HEK293T (cell line): ENCODE measurements at places on chromosomes 5 and 9.

DNA sequence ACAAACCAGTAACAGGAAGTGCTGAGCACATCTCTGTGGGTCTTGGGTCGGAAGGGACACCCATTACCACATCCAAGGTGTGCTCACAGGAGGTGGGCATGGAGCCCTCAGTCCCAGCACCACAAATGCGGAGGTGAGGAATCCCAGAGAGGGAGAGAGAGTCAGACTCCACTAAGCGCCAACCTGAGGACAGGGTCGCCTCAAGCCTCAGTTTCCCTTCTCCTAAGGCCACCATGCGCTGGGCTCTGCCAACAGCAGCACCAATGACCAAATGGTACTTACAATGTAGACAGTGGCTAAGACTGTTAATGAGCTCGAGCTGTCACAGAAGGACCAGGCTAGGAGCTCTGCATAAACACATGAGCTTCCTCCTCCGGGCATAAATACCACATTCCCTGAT is 43.1 kb downstream of the BICD2 start:
- no peak for DNase-seq

GRCh38 chr9:38032266-38033110 is 36.5 kb downstream of the SHB start:
- DNase-seq, result no peak

- no peak for DNase-seq
Observed at GRCh38 chr5:136396886-136397285, 31.5 kb upstream of the TRPC7 start.

GRCh38 chr9:4986296-4986695 is 1.2 kb downstream of the JAK2 start:
- no peak for DNase-seq

DNA sequence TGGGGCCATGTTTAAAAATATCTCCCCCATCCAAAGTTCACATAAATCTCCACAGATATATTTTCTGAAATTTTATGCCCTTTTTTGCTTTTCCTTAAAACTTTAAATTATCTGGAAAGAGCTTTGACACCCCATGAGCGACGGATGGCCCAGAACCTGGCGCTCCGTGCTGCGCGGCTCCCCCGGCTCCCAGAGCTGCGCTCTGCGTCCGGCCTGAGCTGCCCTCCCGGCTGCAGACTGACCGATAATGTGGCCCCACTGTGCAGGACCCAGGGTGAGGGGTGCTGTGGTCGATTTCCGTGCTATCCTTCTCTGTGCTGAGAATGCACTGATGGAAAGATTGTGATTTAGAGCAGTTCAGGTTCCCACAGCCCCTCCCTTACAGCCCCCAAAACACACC is 292.3 kb upstream of the IRX4 start:
- DNase-seq, result no peak

GRCh38 chr5:55030220-55030619 is 6.2 kb downstream of the GZMK start:
- DNase-seq, result no peak

- peak; percentile 84 for DNase-seq
Observed at GRCh38 chr5:149442563-149443182, 63.6 kb upstream of the IL17B start.

GRCh38 chr9:77935974-77936373 is 95.6 kb downstream of the GNAQ start:
- no peak for DNase-seq

GRCh38 chr9:33750307-33750838 is 45.0 kb upstream of the PRSS3 start:
- no peak for DNase-seq

GRCh38 chr5:108467563-108467962 is 85.7 kb upstream of the FBXL17 start:
- no peak for DNase-seq

DNA sequence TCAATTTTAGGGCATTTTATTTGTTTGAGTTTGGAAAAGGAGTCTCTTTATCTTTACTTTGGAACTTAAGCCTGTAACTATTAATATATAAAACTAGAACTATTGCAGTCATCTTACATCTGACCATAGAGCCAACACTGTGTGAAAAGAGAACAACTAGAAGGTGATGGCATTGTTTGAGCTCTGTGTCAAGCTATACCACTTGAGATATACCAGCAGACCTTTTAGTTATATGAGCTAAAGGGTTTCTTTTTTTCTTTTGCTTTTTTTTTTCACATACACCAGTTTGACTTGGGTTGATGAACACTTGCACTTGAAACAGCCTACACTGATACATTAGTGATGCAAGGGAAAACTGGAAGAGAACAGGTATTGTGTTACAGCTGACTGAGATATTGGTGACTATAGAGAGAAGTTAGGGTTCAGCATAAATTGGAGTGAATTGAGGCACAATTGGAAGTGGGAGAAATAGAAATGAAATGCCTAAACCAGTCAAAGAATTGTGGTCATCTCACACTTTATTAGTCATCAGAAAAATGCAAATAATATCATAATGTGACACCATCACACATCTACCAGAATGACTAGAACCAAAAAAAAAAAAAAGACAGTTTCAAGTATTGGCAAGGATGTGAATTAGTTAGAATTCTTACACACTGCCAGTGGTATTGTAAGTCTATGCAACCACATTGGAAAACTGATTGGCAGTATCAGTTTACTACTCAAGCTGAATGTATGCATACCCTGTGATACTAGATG is 60.9 kb downstream of the ADRB2 start:
- no peak for DNase-seq

DNA sequence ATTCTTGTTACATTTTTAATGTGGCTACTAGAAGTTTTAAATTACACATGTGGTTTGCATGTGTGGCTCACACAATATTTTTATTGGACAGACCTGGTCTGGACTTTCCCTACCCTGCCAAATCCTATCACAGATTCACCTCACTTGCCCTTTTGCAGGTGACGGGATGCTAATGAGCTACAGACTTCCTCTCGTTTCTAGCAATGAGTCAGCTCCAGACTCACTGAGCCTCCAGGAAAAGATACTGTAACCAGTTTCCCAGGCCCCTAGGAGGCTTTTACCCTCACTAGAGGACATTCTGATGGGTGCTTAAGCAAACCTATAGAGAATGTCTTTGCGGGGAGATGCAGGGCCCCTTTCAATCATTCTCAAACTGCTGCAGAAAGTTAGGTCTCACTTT is 135.4 kb downstream of the WDR41 start:
- no peak for DNase-seq

DNA sequence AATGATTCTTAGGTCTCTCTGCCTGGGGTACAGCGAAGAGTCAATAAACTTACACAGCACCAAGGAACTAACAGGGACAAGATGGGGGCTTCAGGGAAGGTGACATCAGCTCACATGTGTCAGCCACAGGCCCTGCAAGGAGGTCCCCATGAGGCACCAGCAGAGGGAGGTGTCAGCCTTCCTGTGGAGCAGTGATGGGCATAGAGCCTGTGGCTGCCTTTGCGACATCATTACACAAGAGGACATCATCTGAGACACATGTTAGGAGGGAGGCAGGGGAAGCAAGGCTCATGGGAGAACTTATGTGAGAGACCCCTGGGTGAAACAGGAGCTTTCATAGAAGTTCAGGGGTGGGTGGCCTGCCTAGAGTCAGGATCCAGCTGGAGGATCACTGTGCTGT is 389.6 kb downstream of the SEMA5A start:
- DNase-seq, result no peak

GRCh38 chr9:94904806-94905205 is 178.3 kb downstream of the AOPEP start:
- no peak for DNase-seq

GRCh38 chr5:150448952-150449516 is 505 bp downstream of the RPS14 start:
- no peak for DNase-seq

GRCh38 chr9:3285365-3286161 is 240.2 kb downstream of the RFX3 start:
- no peak for DNase-seq

GRCh38 chr5:126741361-126741760 is 35.6 kb upstream of the LMNB1 start:
- DNase-seq, result no peak

DNA sequence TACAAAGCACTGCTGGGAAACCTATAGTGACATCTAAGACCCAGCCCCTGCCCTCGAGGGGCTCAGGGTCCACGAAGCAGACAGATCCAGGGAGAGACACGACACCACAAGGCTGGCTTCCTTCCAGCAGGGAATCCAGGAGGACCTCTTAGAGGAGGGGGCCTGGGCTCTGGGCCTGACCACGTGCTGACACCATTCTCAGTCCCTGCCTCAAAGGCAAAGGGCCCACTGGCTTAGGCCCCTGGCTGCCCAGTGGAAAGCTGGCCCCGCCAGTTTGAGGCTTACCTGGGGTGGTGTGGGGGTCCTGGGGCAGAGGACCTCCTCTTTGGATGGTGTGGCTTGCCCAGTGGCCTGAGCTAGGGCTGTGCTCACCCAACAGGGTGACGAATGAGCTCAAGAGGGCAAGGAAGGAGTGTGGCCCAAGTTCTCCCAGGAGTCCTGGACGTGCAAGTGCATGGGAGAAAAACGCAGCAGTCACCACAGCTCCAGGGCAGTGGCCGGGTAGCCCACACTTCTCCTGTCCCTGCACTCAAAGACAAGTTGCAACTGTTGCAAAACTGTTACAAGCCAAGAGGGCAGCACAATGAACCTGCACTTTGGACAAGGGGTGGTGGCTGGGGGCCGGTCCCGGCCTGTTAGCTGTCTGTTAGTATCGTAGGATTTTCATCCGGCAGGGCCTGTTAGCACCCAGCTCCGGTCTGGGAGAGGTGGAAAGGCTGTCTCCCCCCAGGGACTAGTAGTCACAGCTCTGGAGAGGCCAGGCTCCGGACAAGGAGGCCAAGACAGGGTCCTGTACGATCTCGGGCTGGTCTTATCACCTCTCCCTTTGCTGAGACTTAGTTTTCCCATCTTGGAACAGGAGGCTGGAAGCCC is 1.5 kb upstream of the SARDH start:
- no peak for DNase-seq

- DNase-seq, result no peak
Observed at GRCh38 chr9:136311051-136312008, 7.4 kb upstream of the CCDC187 start.

DNA sequence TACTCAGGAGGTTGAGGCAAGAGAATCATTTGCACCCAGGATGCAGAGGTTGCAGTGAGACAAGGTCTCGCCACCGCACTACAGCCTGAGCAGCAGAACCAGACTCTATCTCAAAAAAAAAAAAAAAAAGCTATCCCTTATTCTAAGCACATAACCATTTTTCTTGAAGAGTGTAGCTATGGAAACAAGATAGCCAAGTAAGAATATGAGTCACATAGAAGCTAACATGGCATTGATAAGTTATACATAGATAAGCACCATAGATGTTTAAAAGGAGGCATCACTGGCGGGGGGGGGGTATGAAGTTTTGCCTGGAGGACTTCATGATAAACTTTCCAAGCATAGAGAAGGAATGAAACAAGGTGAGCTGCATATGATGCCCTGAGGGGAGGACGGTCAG is 26.0 kb downstream of the CHSY3 start:
- no peak for DNase-seq

GRCh38 chr5:135207866-135208265 is 173.8 kb upstream of the PITX1 start:
- no peak for DNase-seq

- DNase-seq, result no peak
Observed at GRCh38 chr5:139575313-139575646, 14.1 kb downstream of the UBE2D2 start.

GRCh38 chr5:151042453-151043093 is 22.2 kb downstream of the GPX3 start:
- no peak for DNase-seq

DNA sequence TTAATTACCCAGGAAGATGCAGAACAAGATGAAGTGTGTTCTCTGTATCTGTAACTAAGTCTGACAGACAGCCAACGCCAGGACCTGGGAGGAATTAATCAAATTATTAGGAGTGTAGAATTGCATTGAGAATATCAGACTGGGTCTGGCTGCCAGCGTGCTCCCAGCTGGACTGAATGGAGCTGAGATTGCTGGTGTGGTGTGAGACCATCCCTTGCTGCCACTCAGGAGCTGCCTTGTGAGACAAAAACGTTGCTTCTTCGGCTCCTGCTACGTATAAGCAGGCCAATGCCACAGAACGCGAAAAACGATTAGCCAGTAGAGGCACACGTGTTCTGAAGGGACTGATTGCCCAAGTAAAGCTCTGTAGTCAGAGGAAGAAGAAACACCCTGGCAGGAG is 66.8 kb downstream of the AMBP start:
- DNase-seq, result no peak

GRCh38 chr9:121445986-121446385 is 53.7 kb downstream of the GGTA1 start:
- DNase-seq, result no peak

DNA sequence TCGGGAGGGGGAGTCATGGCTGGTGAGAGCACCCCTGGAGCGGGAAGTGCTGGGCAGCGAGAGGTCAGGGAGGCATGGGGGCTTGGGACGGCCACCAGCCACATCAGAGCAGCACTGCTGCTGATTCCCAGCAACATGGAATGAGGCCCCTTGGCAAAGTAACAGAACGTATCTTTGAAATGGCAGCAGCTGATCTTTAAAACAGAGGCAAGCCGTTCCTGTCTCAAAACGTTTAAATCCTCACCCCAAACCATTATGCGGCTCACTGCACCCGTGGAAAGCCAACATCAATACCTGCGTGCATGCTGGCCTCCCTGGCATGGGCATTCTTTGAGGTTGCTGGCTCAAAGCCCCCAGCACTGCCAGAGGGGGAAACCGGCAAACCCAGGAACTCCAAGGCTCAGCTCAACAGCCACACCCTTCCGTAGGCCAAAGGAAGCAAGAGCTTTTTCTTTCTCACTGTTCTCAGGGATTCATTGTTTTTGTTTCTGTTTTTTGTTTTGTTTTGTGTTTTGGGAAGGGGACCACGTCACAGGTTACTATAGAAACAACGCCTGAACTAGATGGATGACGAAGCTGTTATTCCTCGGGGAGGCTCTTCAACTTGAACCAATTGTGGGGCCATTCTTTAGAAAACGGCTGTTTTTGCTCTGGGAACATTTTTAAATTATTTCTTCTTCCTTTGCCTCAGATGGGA is 28.1 kb upstream of the OBP2B start:
- no peak for DNase-seq

GRCh38 chr5:103003872-103004271 is 116.1 kb downstream of the GIN1 start:
- no peak for DNase-seq

DNA sequence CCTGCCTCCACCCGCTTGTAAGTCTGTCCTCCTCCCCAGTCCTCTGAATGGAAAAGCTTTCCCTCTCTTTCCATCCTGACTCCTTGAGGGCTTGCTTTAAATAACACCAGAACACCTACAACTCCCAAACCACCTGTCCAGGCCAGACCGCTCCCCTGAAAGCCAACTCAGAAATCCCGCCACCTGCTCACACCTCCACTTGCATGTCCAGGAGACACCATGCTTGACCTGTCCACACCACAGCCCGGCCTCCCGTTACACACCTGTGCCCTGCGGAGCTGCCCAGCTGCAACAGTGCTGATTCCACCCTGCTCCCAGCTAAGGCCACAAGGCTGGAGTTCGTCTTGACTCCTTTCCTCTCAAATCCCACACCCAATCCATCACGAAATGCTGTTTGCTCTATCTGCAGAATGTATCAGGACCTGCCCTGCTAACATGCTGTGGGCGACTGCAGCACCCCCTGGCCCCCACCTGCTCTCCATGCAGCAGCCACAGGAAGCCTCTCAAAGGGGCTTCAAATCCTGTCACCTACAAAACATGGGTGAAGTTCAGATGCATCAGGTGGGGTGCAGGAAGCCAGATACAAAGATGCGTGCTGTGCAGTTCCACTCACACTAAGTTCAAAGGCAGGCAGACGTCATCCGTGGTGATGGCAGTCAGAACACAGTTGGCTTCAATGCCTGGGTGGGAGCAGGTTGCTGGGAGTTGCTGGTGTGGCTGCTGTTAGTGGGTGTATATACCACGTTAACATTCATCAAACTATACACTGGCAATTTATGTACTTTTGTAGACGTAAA is 166.0 kb downstream of the ROR2 start:
- DNase-seq, result no peak
